ENCODE measurements at places on chromosomes 3 and 15.

DNA sequence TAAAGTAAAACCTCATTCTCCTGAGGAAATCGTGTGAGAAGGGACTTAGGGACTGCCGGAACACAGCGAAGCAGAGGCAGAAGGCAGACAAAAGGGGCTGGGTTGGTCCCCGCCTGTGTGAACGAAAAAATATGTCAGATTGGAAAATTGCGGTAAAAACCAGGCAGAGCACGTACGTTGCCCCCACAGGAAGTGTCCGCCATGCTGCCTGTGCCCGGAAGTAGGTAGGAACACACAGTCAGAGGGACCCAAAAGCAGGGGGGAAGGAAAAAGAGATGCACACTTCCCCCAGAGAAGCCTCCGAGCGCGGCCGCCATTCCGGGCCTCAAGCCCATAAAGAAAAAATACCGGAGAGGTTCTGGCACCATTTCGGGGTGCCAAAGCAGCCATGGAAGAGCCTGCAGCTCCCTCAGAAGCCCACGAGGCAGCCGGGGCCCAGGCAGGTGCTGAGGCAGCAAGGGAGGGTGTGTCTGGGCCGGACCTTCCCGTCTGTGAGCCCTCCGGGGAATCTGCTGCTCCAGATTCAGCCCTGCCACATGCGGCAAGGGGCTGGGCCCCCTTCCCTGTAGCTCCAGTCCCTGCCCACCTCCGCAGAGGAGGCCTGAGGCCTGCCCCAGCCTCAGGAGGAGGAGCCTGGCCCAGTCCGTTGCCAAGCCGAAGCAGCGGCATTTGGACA lies at the start of gene MKRN3:
TSS of gene MKRN3 (plus strand) at position 280 of the 676 bp plus-strand sequence. CDS start at position 389, 109 bp downstream.
- no peak for DNase-seq

- no peak for DNase-seq
Observed at GRCh38 chr3:21989341-21990042, 238.5 kb upstream of the ZNF385D start.

DNA sequence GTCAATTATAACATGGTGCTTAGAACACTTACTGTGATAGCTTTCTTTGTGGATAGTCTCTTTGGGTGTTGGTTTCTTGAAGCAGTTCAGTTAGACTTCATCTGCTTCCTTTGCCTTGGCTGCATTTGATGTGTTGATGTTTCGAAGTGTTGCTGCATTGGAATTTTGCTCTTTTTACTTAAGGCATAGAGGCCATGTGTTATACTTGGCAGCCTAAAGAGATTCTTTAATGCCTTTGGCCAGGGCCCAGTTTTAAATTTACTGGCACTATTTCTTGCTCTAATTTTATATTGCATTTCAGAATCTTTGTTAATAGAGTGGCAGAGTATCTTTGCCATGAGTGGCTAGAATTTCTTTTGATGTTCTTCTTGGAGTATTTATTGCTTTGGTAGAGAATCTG lies 21.2 kb downstream of the NR1D2 start:
- DNase-seq = no peak

DNA sequence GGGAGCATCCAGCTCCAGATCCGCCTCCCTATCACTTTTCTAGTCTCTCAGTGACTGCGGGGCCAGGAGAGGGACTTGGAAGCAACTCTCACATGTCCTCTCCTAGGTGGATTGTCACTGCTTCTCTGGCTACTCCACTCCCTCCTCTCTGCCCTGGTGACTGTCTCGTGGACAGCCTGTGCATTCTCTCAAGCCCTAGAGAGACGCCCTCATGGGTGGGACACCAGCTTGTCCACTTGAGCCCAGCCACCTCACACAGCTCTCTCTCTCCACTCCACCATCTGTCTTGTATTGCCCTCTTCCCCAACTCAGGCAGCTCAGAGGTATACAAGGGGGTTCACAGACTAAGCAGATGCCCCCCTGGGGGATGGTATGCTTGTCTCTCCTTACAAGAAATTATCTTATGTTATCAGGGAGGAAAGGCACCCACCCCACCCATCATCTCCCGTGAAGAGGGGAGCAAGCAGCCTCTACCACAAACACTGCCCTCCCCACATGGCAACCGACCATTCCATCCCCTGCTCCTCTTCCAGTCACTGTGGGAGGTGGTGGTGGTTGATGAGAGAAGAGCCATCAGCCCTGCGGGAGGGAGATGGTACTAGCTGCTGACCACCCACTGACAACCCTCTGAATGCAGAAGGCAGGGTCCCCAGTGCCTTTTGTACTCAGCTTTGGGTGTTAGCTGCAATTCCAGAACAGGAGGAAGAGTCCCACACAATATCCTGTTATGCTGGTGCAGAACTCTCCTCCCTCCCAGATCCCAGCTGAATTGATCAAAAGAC lies 15.5 kb upstream of the LOXL1 start:
- no peak for DNase-seq
